ENCODE measurements at places on chromosomes 13 and 19.

DNA sequence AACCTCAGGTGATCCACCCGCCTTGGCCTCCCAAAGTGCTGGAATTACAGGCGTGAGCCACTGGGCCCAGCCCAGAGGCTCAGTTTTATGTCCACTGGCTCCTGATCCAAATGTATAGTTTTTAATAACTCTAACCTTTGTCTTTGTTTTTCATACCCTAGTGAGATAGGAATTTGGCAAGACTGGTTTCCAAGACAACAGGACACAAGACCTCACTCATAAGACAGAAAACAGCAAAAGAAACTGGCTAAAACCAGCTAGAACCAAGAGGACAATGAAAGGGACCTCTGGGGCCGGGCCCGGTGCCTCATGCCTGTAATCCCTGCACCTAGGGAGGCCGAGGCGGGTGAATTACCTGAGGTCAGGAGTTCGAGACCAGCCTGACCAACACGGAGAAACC lies 27.6 kb downstream of the CPT1C start:
- DNase-seq = no peak

GRCh38 chr13:106326751-106327150 lies 208.7 kb downstream of the EFNB2 start:
- DNase-seq = no peak

DNA sequence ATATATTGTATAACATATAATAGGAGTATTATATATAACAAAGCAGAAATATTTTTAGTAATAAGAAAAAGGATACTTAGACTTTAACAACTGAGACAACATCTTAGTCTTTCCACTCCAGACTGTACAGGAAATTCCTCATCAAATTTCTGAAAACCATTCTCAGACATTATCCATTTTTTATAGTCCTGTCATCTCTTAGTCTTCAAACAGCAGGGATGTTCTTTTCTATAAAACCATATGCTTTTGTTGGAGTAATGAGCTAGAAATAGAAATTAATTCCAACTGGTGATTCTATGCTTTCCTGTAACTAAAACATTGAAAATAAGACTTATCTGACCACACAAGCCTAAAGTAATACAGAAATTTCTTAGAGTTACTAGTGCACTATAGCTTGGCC lies 82.2 kb upstream of the CSNK1A1L start:
- no peak for DNase-seq

DNA sequence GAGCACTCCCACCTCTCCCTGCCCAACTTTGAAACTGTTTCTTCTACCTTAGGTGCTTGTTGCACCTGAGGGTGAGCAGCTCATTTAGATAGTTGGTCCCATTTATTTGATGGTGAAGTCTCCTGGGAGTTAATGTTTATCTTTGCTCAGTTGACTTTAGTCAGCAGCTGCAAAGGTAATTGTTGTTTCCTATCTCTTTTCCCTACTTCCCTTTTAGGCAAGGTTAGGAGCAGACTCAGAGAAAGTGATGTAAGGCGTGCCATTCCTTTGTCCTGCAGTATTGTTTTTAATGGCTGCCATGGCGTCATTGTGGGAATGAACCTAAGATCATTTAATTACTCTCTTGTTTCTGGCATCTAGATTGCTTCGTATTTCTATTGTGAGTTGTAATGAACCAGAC lies 11.6 kb downstream of the AKAP11 start:
- DNase-seq = no peak

DNA sequence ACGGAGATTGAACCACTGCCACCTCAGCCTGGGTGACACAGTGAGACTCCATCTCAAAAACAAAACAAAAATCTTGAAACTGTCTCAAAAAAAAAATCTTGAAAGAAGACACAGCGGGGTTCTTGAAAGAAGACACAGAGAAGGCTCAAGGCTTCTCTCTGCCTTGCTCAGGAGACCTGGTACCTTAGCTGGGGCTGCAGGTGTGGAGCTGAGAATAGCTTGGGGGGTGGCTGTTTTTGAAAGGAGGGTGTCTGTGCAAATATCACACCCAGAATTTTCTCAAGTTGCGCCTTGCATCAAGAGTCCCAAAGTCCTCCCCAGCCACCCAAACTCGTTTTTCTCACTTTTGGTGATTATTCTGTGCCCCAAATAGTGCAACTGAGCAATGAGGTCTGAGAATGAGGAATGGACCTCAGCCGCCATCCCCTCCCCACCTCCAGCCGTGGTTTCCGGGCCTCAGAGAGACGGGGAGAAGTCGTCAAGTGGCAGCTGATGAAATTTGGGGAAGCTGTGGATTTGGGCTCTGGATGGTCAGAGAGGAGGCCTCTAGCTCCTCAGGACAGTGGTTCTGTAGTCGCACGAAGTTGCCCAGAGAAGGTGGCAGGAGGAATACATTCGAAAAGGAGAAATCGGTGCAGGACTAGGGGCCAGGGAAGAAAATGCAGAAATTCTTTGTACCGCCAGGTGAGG lies 8.8 kb downstream of the S1PR2 start:
- peak; percentile 55 for DNase-seq

GRCh38 chr19:45216667-45217066 lies 28.5 kb downstream of the EXOC3L2 start:
- DNase-seq = no peak

- DNase-seq = peak; percentile 10
Observed at GRCh38 chr13:77507931-77508776, 27.4 kb upstream of the SCEL start.

DNA sequence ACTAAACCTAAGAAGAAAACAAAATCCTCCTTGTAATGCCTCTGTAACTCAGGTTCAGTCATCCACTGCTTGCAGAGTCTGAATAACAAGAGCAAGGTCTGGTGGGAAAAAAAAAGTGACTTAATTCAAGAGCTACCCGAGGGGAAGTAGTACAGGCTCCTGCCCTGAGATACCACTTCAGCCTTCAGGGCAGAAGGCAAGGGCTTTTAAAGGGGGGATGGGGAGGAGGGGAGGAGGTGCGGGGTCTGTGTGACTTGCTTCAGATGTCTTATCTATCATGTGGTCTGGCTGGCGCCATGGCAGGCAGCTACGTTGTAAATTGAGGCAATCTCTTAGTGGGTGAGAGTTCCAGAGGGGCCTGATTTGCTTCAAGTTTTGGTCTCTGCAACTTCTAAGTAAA lies 66.7 kb downstream of the LRRC63 start:
- DNase-seq = peak; percentile 91

DNA sequence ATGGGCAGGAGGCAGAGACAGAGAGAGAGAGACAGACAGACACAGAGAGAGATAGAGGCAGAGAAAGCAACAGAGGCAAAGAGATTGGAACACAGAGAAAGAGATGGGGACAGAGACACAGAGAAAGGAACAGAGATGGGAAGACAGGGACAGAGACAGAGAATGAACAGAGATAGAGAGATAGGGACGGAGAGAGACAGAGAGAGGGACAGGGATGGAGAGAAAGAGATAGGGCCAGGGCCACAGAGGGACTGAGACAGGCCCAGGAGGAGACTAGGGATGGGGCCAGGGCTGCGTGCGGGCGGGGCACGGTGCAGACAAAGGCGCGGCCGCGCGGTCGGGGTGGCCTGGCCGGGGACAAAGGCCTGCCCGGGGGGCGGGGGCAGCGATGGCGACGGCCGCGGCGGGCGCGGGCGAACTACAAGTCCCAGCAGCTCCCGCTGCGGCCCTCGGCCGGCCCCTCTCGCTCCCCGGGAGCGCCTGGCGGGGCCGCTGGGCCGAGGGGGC lies at the start of gene ZNF358:
Gene ZNF358 (plus strand): TSS at position 459 of the 507 bp plus-strand sequence. CDS start 3,140 bp downstream, outside the sequence.
- peak; percentile 51 for DNase-seq

DNA sequence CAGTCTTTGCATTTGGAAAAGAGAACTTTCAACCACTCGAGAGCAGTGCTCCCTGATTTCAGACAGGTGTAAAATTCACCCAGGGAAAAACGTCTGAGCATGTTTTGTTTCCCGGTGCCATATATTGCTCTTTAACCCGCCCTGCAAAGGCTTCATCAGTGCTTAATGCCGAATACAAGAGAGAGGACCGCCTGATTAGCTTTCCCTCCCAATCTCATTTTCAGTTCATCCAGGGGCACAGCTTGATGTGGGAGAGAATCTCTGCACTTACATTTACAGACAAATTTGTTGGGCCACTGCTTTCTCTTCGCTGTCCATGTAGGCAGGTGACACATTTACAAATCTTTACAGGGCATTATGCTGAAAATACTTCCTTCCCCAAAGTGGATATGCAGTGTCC lies 499.1 kb downstream of the LIG4 start:
- no peak for DNase-seq

- no peak for DNase-seq
Observed at GRCh38 chr13:76804801-76805200, 81.4 kb downstream of the KCTD12 start.

GRCh38 chr13:45391926-45392325 lies 26.2 kb downstream of the SLC25A30 start:
- no peak for DNase-seq

- DNase-seq = no peak
Observed at GRCh38 chr19:41437944-41438574, 1.7 kb downstream of the DMAC2 start.

DNA sequence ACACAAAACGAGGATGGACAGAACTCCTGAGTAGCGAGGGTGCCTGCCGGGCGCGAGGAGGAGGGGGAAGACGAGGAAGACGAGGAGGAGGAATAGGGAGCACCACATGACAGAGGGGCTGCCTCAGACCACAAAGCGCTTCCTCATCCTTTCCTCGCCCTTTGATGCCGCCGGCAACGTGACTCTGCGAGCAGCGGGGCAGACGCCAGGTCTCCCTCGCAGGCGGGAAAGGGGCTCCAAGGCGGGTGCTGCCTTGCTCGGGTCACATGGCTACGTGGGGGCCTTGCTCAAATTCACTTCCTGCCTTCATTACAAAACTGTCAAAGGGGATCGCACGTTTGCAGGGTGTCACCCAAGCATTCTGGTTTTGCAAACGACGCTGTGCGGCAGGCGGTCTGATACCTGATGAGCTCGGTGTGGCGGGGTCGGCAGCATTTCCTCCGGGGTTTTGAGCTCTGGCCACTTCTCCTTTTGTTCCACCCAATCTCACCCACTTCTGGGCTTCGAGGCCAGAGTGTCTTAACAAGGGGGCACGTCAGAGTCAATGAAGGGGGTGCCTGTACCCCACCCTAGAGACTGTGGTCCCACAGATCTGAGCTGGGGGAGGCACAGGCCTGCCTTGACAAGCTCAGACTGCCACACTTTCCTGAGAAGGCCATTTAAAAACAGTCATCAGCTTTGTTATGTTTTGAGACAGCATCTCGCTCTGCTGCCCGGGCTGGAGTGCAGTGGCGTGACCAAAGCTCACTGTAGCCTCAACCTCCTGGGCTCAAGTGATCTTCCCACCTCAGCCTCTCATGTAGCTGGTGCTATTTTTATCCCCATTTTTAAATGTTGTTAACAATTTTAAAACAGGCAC lies 14.9 kb downstream of the MAP2K2 start:
- DNase-seq = no peak

- no peak for DNase-seq
Observed at GRCh38 chr13:31461923-31462322, 262.1 kb downstream of the B3GLCT start.

DNA sequence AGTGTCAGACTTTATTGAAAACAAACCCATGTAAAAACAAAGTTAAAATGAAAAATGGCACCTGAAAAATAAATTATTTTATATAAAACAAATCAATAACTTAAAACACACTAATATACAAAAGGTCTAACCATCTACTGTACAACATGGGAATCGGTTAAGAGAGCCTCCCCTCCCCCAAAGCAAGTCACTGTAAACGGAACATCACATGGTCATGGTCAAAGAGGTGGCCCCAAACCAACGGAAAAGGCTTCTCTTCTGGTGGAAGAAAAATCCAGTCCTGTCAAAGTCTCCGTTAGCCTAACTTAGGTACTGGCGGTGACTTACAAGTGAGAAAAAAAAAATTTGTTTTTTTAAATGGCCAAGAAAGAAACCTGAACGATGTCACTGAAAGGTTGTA lies 15.7 kb upstream of the TIMM44 start:
- DNase-seq = peak; percentile 16

DNA sequence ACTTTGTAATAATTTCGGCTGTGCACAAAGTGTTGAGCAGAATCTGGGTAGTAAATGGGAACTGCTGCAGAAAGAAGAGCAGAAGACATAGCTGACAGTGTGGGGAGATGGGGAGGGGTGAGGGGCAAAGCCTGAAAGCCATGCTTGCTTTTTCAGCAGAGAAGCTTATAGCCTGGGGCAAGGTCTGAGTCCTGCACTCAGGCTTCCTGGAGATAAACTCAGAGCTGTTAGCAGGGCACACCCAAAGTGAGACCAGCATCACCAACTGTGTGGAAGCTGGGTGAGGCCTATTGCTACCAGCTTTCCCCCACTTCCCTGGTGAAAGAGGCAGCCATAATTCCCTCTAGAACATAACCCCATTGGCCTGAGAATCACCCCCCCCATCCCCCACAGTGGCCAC lies 15.6 kb upstream of the LHFPL6 start:
- DNase-seq = no peak

DNA sequence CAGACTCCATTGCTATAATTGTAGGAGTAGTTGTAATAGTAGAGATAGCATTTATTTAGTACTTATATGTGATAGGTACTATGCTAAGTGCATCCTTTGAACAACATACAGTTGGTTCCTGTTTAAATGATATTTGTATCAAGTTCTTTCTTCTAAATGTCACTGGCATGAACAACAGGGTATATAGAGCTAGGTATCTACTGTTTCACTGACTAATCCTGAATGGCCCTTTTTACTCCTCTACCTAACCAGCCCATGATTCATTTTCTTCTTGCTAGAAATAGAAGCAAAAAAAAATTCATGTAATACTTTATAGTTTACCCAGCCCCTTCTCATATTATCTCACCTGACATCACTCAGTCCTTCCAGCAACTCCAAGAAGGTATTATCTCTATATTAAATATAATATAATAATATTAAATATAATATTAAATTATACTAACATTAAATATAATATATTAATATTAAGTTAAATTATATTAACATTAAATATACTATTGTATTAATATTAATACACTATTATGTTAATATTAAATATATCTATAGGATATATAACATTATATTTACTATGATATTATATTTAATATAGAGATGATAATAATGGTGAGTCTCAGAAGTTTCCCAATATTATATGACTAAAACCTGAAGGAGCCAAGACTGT lies 74.2 kb downstream of the FRY start:
- no peak for DNase-seq
